ENCODE measurements at places on chromosomes 2 and 18. TPM values are rescaled to one million over a fixed set of nuclear protein-coding genes. Genes with fewer than 3 reads are reported as not detected.

- DNase-seq: no peak
Observed at GRCh38 chr2:190634381-190634780, 14.5 kb upstream of the NAB1 start.

The CDC42EP3 gene
- polyA plus RNA-seq: 18.4 TPM

- no peak for DNase-seq
Observed at GRCh38 chr2:136029149-136029548, 43.7 kb upstream of the DARS1 start.

DNA sequence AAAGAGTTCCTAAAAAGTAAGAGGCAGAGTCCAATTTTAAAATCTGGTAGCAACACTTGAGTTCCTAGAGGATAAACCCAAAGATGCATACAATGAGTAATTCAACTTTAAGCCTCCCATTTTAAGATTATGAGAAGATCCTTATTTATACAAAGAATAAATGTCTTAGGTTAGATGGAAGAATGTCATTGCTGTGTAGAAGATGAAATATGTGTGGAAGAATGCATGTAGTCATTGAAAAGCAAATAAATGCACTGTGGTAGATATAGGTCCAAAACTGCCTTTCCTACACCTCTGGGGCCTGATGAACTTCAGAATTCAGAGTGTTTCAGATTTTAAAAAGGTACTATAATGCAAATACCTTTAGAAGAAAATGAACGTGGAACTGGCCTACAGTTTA lies 58.7 kb upstream of the LRP1B start:
- DNase-seq: no peak

DNA sequence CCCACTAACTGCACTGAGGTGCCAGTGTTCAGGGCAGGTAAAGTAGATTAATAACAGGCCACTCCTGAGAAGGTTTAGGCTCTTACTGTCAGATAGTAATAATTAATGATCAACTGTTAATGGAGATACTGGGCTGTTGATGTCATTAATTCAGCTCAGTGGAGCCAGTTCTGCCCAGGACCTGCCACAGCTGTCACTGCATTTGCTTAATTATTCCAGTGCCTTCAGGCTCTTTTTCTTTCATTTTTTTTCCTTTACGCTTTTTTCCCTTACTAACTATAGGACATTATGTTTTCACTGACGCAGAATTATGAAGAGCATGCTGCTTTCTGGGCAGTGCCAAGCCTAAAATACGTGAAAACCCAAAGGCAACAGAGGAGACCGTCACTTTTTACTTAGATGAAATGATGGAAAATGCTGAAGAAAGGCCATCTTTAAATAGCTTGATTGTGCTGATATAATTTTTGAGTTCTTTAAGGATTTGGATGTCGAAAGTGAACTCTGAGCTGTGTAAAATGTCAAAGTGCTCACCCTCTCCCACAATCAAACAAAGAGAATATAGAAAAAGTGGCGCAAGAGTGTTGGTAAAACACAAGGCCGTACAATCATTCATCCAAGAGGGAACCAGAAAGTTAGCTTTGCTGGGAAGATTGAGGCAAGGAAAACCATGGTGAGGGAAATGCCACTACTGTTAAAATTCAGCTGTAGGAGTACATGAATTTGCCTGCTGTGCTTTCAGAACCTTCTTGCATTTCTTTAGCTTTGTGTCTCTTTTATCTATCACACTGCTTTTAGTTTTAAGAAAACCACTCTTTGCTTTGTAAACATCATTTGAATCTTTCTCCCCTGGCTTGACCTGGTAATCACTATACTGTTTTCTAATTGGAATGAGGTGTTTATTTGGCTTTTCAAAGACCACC lies 192.0 kb upstream of the ZEB2 start:
- no peak for DNase-seq

DNA sequence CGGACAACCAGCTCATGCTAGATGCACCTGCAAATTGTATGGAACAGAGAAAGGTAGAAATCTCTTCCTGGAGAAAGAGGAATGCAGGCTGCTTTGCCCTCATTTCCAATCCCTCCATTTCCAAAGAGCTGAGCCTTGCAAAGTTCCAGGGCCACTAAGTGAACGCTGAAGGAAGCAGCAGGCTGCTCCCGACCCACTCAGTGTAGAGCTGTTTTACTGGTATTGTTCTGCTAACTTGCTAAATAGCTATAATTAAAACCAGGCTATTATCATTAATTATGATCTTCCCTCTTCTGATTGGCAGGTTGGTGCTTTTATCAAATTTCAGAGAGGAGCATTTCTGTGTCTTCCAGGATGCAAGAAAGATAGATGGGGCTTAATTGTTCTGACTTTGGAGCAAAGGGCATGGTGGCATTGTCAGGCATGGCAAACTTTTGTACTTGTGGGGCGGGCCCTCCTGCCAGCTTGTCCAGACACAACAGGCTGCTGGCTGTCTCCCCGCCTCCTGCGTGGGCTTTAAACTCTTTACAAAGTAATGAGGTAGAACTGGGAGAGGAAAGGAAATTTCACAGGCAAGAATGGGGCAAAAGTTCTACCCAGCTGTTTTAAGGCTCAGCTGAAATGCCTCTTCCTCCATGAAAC lies 40.2 kb downstream of the ALK start:
- no peak for DNase-seq

GRCh38 chr2:67008155-67008554 lies 389.0 kb upstream of the ETAA1 start:
- no peak for DNase-seq

DNA sequence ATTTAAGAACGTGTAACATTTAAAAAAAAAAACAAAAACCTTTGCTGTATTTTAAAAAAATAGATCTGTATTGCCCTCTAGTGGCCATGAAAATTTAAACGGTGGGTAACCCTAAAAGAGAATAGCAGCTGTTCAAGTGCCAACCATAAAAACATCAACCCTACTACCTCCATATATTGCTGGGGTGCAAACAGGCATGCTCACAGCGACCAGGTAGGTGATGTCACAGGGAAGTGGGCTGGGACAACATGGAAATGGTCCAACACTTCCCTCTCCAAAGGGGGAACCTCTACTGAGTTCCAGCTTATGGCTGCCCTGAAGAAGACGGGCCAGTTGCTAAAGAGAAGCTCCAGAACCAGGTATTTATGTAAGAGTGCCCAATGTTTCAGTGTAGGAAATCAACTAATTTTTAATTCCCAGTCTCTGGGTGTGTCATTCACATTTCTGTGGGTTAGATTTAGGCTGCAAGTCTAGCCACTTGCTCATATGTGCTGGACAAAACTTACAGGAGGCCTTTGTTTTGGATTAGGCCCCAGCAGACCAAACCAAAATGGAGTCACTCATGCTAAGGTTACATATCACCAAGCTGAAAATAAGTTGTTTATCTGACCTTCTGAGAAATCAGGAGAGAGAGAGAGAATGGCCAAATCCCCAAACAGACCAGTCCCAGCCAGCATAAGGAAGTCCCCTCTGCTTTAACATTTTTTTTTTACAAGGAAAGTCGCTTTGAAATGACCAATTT lies 54.5 kb downstream of the SKA1 start:
- no peak for DNase-seq

The CCDC74B gene
- 6.4 TPM for polyA plus RNA-seq

GRCh38 chr2:100862081-100862480 lies 42.1 kb downstream of the NPAS2 start:
- no peak for DNase-seq

DNA sequence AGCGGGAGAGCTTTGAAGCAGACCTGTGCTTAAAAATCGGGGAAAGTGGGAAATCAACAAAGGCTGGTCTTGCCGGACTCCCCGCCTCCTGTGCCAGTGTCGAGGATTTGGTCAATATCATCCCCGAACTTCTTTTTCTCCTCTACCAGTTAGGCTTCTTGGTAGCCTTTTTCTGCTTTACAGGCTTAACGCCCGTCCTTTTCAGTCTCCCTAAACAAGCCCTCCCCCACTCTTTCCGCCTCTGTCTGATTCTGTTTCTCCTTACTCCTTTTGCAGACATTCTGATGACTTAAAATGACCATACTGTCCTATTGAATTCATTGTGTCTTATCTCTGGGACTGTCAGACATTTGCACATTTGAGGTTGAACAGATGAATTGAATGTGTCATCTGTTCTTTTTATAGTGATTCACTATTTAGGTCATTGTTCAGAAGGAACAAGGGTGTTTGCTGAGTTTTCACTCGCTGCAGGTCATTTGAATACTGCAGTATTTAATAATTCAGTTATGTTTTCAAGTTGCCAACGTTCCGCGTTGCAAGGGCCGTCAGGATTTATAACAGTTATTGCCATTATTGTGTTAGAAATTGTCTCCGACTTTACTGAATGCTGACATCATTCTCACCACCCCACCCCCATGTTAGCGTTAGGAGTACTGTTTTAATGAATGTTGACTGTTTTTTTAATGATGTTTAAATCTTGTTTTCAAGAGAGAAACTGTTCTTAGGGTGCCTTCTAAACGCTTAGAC lies 1.1 kb downstream of the ITGAV start:
- no peak for DNase-seq

The RAB27B gene
- 0.05 TPM for polyA plus RNA-seq

DNA sequence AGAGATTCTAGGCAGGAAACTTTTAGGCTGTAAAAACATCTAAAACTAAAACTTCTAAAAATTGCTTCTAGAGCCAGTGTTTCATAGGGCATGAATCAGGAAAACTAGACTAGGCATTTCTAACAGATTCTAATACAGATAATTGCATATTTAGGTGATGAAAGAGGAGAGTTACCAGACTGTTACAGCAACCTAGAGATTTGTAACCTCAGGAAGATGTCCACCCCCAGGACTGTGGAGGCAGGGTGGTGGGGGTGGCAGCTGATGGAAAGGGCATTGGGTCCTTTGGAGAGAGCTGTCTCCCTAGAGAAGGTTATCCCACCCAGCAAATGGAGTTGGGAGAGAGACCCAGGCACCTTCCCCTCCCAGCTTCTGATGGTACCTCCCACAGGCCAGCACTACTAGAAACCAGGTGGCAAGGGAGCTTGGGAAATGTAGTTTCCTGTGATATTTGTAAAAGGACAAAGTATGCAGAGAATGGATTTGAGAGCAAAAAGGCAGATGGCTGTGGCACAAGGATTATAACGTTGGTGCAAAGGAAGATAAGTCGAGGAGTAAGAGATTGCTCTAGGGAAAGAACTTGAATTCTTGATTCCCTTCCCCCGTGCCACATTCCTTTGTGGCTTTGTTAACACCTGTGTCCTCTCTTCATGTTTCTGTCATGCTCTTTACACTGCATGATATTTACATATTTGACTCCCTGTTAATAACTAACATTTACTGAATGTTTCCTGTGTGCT lies 75.6 kb upstream of the MGAT5 start:
- no peak for DNase-seq

- no peak for DNase-seq
Observed at GRCh38 chr18:23143016-23143814, 7.9 kb downstream of the CABLES1 start.

DNA sequence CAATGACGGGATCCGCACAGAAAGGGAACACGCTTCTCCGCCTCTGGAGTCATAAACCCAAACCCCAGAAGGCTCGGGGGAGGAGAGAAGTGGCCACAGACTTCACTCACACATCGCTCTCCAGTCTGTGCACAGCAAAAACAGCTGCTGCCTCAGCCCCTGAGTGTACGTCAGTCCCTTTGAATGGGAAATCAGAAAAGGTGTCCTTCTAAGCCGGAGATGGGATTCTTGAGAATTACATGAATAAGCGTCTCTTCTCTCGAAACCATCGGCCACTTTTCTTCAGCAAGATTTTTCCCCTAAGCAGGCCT lies 78.3 kb downstream of the PDCL3 start:
- peak; percentile 41 for DNase-seq

DNA sequence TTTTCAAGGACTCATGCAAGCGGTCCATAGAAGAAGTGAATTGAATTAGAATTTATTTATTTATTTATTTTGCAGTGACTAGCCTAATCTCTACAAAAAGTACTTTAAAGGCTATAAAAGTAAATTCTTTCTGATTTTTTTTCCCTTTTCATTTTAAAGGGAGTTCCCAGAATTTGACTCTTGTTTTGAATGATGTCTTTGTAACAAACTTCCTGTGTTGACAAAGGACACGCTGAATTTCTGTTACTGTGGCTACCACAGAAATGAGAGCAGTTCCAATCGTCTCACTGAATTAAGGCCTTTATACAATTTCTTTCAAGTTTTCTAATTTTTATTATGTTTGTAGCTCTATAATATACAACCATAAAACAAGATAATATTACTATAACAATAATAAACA lies 46.3 kb upstream of the LPIN2 start:
- DNase-seq: no peak

- no peak for DNase-seq
Observed at GRCh38 chr18:22278798-22279197, 109.4 kb downstream of the GATA6 start.

DNA sequence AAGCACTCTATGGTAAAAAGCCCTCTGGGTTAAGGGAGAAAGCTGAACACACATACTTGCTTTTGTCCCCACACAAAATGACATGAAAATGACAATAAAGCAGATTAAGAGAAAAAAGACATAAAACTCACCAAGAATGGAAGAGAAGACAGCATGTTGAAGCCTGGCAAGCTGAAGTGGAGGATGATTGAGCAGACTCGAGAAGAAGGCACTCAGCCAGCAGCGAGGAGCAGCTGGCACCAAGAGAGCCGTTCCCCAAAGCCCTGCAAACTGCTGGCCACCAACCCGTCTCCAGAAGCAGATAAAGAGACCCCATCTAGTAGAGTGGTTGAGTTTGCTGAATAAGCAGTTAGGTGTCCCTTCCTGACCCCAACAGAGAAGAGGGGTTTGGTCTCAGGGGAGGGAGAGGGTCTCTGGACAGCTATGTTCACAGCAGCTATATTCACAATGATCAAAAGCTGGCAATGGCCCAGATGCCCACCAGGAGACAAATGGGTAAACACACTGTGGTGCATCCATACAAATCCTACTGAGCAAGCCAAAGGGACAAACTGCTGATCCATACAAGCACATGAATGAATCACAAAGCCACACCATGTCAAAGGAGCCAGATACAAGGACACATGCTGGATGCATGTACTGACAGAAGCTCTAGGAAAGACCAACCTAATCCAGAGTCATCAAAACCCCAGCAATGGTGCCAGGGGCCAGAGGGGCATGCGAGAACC lies 36.9 kb downstream of the FAM168B start:
- DNase-seq: no peak

The RAPGEF4 gene
- polyA plus RNA-seq: 1.2 TPM

GRCh38 chr18:56999823-57000222 lies 147.1 kb upstream of the BOD1L2 start:
- DNase-seq: no peak

The IL36G gene
- 0.06 TPM for polyA plus RNA-seq

- no peak for DNase-seq
Observed at GRCh38 chr18:10453806-10454680, at the start of gene APCDD1. Gene APCDD1, plus strand, starts transcription at chr18:10454635. Its CDS starts 347 bp downstream, at chr18:10454982.

The CGREF1 gene
- 3.7 TPM for polyA plus RNA-seq

The CLIP4 gene
- polyA plus RNA-seq: 0.08 TPM
